ENCODE measurements at places on chromosomes 5 and 9.
A peak's percentile ranks its signal among the peaks of the same experiment; 100 is the strongest.

GRCh38 chr9:7770111-7770510 lies 29.5 kb downstream of the DMAC1 start:
- no peak overlapping the region for H3K4me3 ChIP-seq
- H3K27me3 ChIP-seq: no peaks in the 10 kb centered on the region
- no peak for DNase-seq
- H3K36me3 ChIP-seq: no peaks in the 10 kb centered on the region
- H3K4me1 ChIP-seq: no peaks in the 10 kb centered on the region
- H3K27ac ChIP-seq: no peak overlapping the region

DNA sequence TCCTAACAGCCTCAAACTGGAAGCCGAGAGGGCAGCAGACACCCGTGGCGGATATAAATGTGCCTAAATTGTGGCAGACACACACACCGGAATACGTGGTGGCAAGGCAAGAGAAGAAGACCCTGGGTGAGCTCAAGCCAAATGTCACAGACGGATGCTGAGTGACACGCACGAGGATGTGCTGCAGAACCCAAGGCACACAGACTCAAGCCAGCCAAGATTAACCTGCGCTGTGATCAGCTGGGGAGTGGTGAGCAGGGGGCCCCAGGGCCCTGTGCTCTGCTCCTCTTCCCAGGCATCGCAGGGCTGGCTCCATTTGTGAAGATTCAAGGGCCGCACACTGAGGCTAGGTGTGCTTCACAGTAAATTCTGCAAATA lies 16.4 kb downstream of the SEMA4D start:
- H3K4me1 ChIP-seq: peaks cover 40% of the 10 kb centered on the region
- H3K27ac ChIP-seq: no peak overlapping the region
- DNase-seq: no peak
- H3K4me3 ChIP-seq: no peak overlapping the region

DNA sequence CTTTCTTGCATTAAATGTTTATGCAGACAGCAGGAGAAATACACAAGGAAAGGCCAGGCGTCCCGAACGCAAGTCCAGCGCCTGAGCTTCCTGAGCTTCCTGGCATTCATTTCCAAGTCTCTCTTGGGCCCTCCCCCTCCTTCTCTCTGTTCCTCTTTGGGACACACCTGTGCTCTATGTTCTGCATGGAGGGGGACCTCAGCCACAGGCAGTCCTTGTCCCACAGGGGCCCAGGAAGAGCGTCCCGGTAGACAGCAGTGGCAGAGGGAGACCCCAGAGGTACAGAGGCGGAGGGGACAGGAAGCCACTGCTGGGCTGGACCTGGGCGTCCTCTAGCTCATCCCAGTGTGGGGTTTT lies 221.3 kb downstream of the C9orf50 start:
- no peaks in the 10 kb centered on the region for H3K27me3 ChIP-seq
- no peaks in the 10 kb centered on the region for H3K36me3 ChIP-seq
- peak overlapping the region; percentile 20 for H3K27ac ChIP-seq
- H3K4me3 ChIP-seq: no peak overlapping the region
- DNase-seq: no peak

- peaks cover 16% of the 10 kb centered on the region for H3K4me1 ChIP-seq
- no peaks in the 10 kb centered on the region for H3K36me3 ChIP-seq
- peaks cover 6% of the 10 kb centered on the region for H3K27me3 ChIP-seq
- H3K27ac ChIP-seq: peak overlapping the region; percentile 83
- DNase-seq: no peak
Measured at GRCh38 chr5:402615-403359, 40.2 kb upstream of the EXOC3 start.

GRCh38 chr9:38026021-38026809 lies 42.8 kb downstream of the SHB start:
- H3K4me1 ChIP-seq: peaks cover 52% of the 10 kb centered on the region
- no peaks in the 10 kb centered on the region for H3K36me3 ChIP-seq
- H3K27ac ChIP-seq: peak overlapping the region; percentile 92

DNA sequence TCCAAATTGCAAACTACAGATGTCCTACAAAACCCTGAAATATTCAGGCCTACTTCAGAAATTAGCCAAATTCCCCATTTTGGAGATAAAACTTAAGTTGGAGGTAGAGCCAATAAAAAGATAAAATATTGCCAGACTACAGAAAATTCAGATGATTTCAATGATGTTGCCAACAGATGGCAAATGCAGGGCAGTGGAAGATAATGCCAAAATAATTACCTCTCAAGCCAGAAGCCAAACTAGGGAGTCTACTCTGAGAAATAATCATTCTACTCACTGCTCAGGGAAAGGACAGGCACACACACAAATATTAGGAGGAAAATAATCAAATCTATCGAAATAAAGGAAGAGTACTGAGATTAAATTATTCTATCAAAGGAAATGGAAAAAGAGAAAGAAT lies 347.5 kb upstream of the CCNG1 start:
- no peaks in the 10 kb centered on the region for H3K36me3 ChIP-seq
- no peak overlapping the region for H3K27ac ChIP-seq
- DNase-seq: no peak
- no peak overlapping the region for H3K4me3 ChIP-seq
- no peaks in the 10 kb centered on the region for H3K4me1 ChIP-seq

- H3K36me3 ChIP-seq: peaks cover 5% of the 10 kb centered on the region
- DNase-seq: no peak
- peaks cover 58% of the 10 kb centered on the region for H3K4me1 ChIP-seq
Measured at GRCh38 chr9:129145841-129146292, 32.2 kb downstream of the IER5L start.

GRCh38 chr5:5221724-5222123 lies 81.6 kb downstream of the ADAMTS16 start:
- H3K36me3 ChIP-seq: no peaks in the 10 kb centered on the region
- no peak overlapping the region for H3K4me3 ChIP-seq
- DNase-seq: no peak
- no peak overlapping the region for H3K27ac ChIP-seq
- H3K27me3 ChIP-seq: no peaks in the 10 kb centered on the region

- no peaks in the 10 kb centered on the region for H3K4me1 ChIP-seq
- no peak overlapping the region for H3K27ac ChIP-seq
- no peak for DNase-seq
- no peaks in the 10 kb centered on the region for H3K27me3 ChIP-seq
- no peaks in the 10 kb centered on the region for H3K36me3 ChIP-seq
- H3K4me3 ChIP-seq: no peak overlapping the region
Measured at GRCh38 chr9:135491764-135492163, 8.7 kb upstream of the MRPS2 start.

DNA sequence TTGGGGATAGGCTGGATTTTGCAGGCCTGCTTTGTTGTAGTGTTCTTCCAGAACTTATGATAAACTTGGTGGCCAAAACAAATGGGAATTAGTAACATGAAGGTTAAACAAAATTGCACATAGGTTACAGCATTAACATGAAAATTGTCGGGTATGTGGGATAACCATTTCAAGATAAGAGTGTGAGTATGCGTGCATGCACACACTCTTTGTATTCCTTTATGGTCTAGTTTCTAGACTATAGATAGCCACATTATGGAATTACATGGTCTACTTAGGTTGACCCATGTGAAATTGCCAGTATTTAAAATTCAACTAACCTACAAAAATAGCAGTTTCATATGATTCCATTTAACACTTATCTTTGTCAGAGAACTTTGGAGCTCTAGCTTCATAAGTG lies 1.4 kb downstream of the HMGCR start:
- no peaks in the 10 kb centered on the region for H3K27me3 ChIP-seq
- no peak overlapping the region for H3K4me3 ChIP-seq
- H3K27ac ChIP-seq: no peak overlapping the region
- peaks cover 5% of the 10 kb centered on the region for H3K36me3 ChIP-seq

DNA sequence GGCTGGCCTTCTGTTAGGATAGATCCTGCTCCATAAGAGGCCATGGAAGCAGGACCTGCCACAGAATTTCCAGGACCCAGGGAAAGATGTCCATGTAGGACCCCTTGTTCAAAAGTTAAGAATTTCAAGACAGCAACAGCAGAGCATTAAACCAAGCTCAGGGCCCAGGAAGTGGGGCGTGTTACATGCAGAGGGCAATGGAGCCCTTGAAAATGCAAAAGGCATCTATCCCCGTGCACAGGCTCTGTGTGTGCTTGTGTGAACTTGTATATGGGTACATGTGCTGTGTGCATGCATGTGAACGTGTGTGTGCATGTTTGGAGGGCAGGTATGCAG lies 14.4 kb upstream of the NKD2 start:
- H3K27ac ChIP-seq: peak overlapping the region; percentile 83
- no peak overlapping the region for H3K4me3 ChIP-seq
- DNase-seq: no peak
- H3K4me1 ChIP-seq: peaks cover 50% of the 10 kb centered on the region

- H3K4me3 ChIP-seq: no peak overlapping the region
- peak overlapping the region; percentile 57 for H3K27ac ChIP-seq
- no peaks in the 10 kb centered on the region for H3K27me3 ChIP-seq
- peaks cover 7% of the 10 kb centered on the region for H3K36me3 ChIP-seq
Measured at GRCh38 chr5:1497242-1497777, 26.4 kb downstream of the LPCAT1 start.

Measured in neural crest cell (in vitro differentiated cells).